Stimulated activated CD4-positive, alpha-beta T cell treated with anti-CD3 and anti-CD28 coated beads, TNF-alpha, amount 100 ng/mL, for 4 hours (primary cell): ENCODE measurements at places on chromosomes 1 and 21.

DNA sequence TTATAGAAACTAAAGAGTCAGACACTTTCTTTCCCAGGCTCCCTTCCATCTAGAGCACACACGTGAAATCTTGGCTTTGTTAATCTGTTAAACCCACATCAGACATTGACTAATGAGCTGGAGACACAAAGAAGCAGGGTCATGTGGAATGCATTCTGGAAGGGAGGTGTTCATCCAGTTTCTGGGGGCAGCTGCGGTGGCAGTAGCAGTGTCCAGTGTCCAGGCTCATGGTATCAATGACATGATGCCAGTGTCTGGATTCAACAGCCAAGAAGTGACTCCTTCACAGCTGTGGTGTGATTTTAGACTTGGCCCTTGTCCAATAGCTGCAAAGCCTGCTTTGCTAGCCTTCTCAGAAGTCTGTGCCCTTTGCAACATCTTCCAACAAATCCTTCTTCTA, 95.2 kb downstream of the NTPCR start:
- DNase-seq: no peak

DNA sequence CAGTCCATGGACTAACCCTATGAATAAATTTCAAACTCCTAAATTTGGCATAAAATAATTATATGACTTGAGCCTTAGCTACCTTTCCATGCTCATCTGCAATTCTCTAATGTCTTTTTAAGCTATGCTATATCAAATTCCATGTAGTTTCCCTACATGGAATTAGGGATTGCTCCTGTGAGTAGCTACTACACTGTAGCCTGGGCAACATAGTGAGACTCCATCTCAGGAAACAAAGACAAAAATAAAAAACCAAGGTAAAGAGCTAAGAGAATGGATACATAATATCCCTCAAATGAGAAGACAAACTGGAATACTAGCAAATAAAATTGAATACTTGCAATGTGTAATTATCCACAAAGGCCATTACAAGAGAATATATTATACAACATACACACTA, 37.5 kb downstream of the ATP1B1 start:
- DNase-seq: no peak

- DNase-seq: no peak
Observed at GRCh38 chr1:62208087-62208486, 13.4 kb downstream of the L1TD1 start.

GRCh38 chr1:93847811-93848288, 31.2 kb downstream of the DNTTIP2 start:
- DNase-seq: peak; percentile 70

DNA sequence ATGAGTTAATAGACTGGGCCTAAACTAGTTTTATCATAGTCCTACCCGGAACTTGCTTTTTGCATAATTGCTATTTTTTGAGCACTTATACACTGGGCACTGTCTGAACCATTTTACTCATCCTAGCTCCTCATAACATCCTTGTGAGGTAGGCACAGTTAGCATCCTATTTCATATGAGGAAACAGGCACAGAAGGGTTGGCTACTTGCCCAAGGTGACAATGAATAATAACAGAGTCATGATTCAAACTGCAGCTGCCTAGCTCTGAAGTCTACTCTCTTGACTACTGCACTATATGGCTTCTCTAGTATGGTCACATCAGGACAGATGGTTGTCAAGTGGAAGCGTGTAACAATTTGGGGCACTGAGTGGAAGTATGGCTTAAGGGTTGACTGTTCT, 18.2 kb upstream of the RC3H1 start:
- no peak for DNase-seq

DNA sequence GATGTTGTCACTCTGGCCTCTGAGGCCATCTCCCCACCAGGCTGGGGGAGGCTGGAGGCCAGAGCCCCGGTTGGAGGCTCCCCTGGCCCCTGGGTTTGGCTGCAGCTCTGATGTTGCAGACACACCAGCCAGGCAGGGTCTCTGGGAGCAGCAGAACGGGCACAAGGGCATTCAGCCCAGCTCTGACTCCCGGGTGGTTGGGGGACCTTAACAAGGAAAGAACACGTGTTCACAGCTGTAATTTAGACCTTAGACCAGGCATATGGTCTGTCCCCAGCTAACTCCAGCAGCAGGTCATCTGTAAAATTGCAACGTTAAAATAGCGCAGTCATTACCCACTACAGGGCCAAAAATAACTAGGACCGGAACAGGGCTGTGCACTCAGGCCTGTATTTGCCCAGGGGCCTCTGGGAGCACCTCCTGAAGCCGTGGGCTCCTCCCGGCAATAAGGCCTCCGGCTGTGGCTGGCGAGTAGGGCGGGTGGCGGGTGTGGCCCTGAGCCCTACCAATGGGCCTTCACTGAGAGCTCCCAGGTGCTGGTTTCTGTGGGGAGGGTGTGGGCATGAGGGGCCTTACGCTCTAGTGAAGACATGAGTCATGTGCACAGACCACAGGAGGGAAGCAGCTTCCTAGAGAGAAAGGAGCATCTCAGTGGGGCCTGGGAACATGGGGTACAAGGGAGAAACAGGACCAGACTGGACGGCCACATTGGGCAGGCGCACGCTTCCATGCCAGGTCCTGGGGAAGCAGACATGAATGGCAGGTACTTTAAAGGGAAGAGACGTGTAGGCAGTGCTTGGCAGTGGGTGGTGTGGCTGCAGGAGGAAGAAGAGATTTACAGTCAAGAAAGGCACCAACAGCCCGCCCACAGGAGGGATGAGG, 6.1 kb downstream of the LDLRAP1 start:
- DNase-seq: peak; percentile 59

GRCh38 chr1:208027861-208028260, 116.9 kb upstream of the CD34 start:
- DNase-seq: no peak

DNA sequence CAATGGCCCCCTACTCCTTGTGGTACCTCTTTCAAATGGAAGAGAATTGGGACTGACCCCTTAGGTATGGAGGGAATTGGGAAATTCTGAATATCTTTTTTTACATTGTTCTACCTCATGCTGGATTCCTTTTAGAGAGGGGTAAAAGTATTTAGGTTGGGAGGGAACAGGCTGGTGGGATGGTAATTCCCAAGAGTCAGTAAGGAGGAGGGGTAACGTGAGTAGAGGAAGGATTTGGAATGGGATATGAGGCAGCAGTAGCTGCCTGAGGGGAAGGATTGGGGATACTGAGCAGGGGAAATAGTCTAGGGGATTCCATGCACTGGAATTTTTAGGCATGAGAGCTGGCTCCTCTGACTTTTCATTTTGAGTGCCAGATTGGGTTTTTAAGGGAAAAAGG, 3.8 kb upstream of the AADACL3 start:
- no peak for DNase-seq

DNA sequence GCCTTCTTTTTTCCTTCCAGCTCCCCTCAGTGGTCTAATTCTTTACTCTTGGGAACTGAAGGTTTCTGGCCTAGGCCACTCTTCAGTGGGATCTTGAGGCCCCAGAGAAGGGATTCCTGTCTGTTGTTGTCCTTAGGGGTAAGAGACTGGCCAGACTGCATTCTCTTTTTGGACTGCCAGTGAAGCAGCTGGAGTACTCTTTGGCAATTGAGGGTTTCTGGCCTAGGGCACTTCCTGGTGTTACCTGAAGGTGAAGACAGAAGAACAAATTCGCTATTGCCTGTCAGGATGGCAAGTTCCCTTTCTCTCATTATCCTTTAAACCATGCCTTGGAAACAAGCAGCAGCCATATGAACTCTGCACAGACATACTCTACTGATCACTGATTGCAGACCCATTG, 286.6 kb upstream of the ZP4 start:
- DNase-seq: no peak

GRCh38 chr1:100622037-100622436, 84.1 kb downstream of the GPR88 start:
- DNase-seq: no peak

- DNase-seq: no peak
Observed at GRCh38 chr1:242245255-242245654, 246.4 kb upstream of the MAP1LC3C start.

DNA sequence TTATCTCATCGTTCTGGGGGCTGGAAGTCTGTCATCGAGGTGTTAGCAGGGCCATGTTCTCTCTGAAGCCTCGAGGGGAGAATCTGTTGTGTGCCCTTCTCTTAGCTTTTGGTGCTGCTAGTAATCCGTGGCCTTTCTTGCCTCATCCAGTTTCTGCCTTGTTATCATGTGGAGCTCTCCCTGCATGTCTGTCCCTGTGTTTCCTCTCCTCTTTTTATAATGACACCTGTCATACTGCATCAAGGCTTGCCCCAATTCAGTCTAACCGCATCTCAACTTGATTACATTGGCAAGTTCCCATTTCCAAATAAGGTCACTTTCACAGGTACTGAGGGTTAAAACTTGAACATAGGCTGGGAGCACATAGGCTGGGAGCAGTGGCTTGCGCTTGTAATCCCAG, 82.6 kb upstream of the CNIH3 start:
- DNase-seq: no peak

- no peak for DNase-seq
Observed at GRCh38 chr1:41662765-41663437, 178.4 kb upstream of the EDN2 start.

- no peak for DNase-seq
Observed at GRCh38 chr1:38077523-38078147, 31.0 kb upstream of the POU3F1 start.

DNA sequence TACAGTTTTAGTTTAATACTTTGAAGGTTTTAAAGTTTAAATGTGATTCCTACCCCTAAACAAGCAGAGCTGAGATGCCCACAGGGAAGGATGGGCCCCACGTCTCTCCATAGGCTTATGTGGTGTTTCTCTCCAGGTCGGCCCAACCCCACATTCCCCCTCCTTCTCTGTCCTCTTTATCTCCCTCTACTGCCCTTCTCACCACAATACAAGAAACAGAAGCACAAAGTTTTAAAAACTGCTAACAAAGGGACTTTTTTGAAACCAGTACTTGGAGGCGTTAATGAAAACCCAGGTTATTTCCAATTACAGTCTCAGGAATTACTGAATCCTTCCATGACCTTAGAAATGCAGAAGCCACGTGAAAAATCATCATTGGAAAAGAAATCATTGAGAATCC, 324.0 kb downstream of the NTNG1 start:
- DNase-seq: no peak

- DNase-seq: no peak
Observed at GRCh38 chr1:39136638-39137037, 67.9 kb upstream of the MACF1 start.

DNA sequence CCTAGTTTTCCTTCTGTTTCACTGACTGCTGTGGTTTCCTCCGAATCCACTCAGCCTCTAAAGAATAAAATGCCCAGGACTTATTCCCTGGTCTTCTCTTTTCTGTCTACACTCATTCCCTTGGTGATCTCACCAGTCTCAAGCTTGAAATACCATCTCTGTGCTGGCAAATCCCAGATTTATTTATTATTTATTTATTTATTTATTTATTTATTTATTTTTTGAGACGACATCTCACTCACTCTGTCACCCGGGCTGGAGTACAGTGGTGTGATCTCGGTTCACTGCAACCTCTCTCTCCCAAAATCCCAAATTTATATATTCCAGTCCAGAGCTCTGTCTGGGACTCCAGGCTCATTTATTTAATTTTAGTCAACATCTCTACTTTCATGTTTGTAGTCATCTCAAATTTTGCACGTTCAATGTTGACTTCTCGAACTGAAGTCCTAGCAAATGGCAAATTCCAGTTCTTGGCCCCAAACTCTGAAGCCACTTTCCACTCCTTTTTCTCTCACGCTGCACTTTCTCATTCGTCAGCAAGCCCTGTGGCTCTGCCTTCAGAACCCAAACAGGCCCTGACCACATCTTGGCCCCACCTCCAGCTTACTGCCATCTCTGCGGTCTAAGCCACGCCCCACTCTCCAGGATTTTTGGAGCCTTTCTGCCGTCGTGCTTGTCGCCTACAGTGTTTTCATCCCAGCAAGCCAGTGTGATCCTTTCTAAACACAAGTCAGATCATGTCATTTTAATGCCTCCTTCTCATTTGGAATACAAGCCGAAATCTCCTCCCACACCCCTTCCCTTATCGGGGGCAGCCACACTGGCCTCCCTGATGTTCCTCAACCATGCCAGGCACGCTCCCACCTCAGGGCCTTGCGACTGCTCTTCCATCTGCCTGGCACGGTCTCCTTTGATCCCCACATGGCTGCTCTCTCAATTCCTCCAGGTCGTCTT, 14.2 kb upstream of the TENT5B start:
- no peak for DNase-seq

DNA sequence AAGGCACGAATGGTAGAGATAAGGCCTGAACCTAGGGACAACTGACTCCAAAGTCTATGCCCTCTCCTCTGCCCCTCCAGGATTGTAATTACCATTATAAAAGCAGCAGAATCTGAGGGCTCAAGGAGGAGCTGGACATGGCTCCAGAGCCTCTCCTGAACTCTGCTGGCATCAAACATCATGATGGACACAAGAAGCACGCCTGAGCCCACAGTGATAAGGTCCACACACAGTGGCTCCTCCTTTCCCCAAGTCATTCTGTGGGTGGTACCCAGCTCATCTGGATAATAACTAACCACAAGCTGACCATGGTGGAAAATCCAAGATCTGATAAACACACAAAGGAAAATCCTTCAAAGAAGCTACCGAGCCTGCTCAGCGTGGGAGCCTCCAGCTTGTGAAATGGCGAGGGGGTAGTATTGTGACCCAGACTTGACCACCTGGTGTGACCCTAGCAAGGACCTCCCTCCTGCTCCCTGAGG, 85.2 kb downstream of the HIVEP3 start:
- DNase-seq: no peak

GRCh38 chr1:102628109-102628613, 480.2 kb downstream of the COL11A1 start:
- DNase-seq: no peak

DNA sequence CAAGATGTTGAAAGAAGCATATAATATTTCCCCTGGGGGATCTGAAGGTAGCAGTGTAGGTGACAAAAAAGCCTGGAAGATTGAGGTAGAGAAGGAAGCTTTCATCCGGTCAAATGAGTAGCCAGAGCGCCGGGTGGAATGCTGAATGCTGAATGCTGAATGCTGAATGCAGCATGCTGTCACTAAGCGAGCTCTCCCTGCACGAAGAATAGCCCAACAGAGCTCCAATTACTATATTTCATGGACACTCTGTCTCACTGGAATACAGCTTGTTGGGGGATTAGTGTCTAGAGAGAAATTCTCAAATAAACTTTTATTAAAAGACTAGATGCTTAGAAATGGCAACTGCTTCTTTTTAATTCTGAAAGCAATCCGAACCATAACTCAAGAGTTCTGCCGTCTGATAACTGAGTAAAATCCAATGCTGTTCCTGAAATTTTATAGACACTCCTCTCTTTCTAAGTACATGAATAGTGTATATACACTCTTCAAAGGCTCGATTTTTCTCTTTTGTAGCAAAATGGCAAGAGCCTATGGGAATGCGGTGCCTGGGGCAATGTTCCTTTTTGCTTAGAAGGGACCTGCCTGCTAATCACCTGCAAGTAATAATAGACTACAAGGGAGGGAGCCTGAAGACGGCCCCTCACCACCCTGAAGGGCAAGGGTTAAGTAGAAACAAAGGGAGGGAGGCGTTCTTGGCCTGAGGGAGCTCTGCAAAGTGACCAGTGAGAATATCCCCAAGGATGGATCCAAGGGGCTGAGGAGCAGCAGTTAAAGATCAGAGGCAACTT, 203.7 kb upstream of the ESRRG start:
- DNase-seq: no peak
